ENCODE measurements at places on chromosomes 5 and 9.

DNA sequence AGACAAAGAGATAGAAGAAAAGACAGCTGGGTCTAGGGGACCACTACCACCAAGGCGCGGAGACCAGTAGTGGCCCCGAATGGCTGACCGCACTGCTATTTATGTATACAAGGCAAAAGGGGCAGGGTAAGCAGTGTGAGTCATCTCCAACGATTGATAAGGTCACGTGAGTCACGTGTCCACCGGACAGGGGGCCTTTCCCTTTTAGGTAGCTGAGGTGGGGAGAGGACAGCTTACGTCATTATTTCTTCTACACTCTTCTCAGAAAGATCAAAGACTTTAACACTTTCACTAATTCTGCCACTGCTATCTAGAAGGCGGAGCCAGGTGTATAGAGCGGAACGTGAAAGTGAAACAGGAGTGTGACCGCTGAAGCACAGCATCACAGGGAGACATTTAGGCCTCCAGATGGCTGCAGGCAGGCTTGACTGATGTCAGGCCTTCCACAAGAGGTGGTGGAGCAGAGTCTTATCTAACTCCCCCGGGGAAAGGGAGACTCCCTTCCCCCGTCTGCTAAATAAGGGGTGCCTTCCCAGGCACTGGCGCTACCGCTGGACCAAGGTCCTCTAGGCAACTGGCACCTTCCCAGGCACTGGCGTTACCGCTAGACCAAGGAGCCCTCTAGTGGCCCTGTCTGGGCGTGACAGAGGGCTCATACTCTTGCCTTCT is 6.1 kb upstream of the PRR16 start:
- DNase-seq = no peak

- DNase-seq = no peak
These were observed 69.9 kb downstream of the LRSAM1 start for GRCh38 chr9:127520941-127521918.

GRCh38 chr5:123047706-123048105 is 11.2 kb upstream of the PPIC start:
- no peak for DNase-seq

DNA sequence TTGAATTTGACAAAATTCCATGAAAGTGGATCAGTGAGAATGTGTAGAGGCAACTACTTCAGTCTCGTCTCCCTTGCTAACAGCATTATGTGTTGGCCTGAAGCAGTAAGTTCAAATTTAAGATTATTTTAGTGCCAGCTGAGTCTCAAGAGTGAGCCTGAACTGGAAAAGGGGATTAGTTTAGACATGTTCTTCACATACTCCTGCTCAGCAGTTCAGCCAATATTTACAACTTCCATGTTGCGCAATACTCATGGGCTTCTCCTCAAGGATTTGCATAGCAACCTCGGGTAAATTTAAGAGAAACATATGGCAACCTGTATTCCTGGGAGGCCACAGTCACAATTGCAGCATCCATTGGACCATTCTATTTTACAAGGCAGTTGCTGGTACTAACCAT is 553.8 kb downstream of the PTPRD start:
- DNase-seq = no peak

GRCh38 chr9:128394379-128395168 is 23.4 kb downstream of the URM1 start:
- no peak for DNase-seq

DNA sequence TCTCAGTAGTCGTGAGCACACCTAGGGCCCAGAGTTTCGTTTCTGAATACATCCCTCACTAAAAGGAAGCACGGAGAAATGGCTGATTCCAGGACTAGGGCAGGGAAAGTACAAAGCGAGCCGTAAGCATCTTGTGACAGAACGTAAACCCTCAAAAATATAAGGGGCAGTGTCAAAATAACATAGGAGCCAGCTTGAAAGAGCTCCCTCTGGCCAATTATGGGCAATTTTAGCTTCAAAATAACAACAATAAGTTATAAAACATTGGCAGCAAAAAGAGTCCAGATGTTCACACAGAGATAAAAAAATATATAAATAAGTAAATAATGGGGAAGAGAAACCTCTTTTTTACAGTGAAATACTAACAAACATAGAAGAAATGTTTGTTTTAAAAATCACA is 18.5 kb upstream of the GLIS3 start:
- DNase-seq = no peak

DNA sequence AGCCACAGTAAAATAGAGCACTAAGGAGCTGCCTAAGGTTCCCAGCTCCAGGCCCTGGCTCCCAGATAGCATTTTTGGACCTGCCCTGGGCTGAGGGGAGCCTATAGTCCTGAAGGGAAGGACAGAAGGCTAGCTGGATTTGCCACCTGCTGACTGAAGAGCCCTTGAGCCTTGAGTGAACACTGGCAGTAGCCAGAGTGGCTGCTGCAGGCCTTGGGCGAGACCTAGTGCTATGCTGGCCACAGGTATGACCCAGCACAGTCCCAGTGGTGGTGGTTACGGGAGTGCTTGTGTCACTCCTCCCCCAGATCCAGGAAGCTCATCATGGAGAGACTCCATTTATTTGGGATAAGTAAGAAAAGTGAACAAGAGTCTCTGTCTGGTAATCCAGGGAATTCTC is 10.3 kb upstream of the STX17 start:
- no peak for DNase-seq

- no peak for DNase-seq
These were observed 409.4 kb upstream of the CTNND2 start for GRCh38 chr5:12313602-12314001.

DNA sequence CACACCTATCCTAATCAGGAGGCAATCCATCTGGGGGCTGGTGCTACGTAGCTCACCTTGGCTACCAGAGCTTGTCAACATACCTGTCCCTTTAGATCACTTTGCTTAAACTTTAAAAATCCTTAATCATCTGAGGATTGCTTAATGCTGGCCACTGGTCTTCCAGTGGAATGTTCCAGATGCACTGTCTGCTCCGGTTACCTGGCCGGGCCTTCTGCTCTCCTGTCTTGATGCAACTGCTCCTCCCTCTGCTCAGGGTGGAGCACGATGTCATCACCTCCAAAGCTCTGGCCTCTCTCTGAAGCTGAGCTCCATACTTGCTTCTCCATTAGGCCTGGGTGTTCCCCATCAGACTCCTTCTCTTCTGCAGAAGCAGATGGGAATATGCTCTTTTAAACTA is 106.5 kb upstream of the OTULINL start:
- no peak for DNase-seq

GRCh38 chr5:172837640-172838039 is 3.6 kb downstream of the ERGIC1 start:
- DNase-seq = no peak

DNA sequence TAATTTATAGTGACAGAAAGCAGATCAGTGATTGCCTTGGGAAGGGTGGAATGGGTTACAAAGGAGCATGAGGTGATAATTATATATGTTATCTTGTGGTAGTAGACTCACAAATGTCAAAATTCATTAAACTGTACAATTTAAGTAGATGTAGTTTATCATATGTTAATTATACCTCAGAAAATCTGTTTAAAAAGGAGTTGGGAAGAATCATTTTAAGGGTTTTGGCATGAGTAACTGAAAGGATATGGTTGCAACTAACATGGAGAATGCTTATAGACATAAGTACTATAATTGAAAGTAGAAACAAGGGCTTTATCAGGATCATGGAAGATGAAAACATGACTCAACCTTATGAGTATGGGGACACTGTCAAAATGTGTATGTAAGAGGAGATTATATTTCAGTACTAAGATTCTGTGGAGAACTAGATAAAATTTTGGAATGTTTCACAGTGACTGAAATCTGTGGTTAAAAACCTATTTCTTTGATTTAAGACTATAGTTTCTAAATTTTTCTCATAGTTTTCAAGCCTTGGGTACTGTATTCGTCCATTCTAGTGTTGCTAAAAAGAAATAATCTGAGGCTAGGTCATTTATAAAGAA is 73.3 kb downstream of the FCHO2 start:
- no peak for DNase-seq

Measured in stimulated activated CD8-positive, alpha-beta memory T cell treated with anti-CD3 and anti-CD28 coated beads, Interleukin-12 subunit alpha, Interleukin-12 subunit beta, amount 100 ng/mL, for 4 hours (primary cell).